ENCODE measurements at places on chromosomes 16 and 17. TPM values are rescaled to one million over a fixed set of nuclear protein-coding genes. Genes with fewer than 3 reads are reported as not detected.

DNA sequence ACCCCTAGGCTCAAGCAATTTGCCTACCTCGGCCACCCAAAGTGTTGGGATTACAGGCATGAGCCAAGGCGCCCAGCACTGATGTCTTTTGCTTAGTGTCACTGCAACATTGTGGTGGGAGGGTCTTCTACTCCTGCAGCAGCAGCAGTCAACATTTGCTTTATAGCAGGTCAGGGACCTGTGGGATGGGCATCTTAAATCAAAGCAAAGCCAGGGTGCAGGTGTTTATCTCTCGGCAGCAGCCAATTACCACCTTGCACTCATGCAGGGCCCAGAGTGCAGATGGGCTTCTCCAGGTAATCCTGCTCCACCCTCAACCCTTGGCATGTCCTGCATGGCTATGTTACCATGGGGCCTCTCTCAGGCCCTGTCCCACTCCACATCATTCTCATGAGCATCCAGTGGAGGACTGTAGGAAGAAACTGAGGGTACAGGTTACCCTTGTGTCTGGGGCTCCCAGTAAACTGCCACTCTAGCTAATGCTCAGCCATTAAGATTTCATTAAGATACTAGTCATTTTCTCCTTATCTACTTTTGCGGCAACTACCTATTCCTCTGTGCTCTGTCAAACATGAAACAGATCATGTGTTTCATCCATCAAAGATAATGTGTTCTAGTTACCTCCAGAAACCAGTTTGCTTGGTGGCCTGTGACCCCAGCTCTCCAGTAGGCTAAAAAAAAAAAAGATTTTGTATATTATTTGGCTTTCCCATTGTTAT lies 16.8 kb downstream of the ADGRG5 start:
- no peak overlapping the region for H3K4me3 ChIP-seq
- H3K4me1 ChIP-seq, result no peaks in the 10 kb centered on the region
- H3K27ac ChIP-seq, result no peak overlapping the region
- H3K27me3 ChIP-seq, result 0 out of 2 replicates have a peak, but pooled peaks cover 3% of the 10 kb centered on the region

The KRTAP4-16 gene
- not detected for total RNA-seq

DNA sequence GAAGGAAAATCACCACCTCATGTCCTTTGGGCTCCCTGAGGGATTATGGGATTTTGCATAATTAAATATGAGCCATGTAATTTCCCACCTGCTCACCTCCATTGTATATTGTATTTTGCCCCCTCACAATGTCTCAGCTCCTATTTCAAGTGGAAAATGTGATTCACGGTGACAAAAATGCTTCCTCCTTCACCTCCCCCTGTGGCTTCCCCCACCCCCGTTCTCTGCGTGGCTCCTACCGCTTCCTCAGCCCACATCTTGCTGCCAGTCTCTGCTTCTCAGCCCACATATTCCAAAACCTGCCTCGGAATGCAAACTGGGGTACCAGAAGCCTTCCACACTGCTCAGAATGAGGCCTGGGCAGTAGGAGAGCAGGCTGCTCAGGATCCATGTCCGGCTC lies 394.5 kb upstream of the C16orf82 start:
- no peak overlapping the region for H3K4me3 ChIP-seq
- no peaks in the 10 kb centered on the region for H3K36me3 ChIP-seq

The ZNF652 gene
- 54.5 TPM for total RNA-seq

DNA sequence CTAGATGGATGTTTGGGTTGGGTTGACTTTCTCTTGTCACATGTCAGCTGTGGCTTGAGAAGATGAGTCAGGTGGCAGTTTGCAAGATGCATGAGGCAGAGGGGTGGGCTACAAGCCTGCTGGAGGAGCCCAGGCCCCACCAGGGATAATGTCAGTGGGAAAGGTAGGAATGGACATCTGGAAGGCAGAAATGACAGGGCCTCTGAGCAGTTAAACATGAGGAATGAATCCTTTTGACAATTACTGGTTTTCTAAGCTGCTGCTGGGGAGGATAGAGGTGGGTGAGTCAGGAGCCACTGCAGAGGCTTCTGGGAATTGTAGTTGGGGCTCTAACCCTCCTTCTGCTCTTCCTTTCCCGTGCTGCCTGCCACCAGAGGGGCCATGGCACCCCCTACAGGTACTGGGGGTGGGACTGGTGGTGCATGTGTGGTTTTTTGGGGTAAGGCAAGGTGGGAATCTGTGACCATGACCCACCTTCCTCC lies 15.7 kb downstream of the SLC52A1 start:
- H3K36me3 ChIP-seq, result peaks cover 17% of the 10 kb centered on the region
- H3K4me1 ChIP-seq, result no peaks in the 10 kb centered on the region

DNA sequence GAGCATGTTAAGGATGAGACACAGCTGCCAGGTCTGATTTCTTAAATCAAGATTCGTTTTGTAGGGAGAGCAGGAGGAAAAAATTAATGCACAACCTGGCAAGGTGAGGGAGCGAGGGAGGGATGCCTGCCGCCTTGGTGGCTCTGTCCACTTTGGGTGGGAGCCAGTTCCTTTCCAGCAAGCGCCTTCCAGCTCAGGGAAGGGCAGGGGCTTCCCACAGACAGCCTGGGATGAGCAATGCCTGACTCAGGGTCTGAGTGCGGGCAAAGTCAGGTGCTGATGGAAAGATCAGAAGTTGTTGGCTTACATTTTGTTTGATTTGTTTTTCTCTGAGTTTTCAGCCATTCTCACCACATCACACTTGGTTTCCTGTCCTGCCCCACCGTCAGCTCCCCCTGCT lies 220.7 kb downstream of the ENGASE start:
- no peaks in the 10 kb centered on the region for H3K36me3 ChIP-seq
- no peak for DNase-seq
- no peaks in the 10 kb centered on the region for H3K4me1 ChIP-seq
- peaks cover 7% of the 10 kb centered on the region for H3K27me3 ChIP-seq
- H3K4me3 ChIP-seq, result no peak overlapping the region

GRCh38 chr17:78538033-78538776 lies 39.0 kb downstream of the DNAH17 start:
- DNase-seq, result no peak
- H3K4me1 ChIP-seq, result no peaks in the 10 kb centered on the region
- H3K27me3 ChIP-seq, result no peaks in the 10 kb centered on the region
- H3K27ac ChIP-seq, result no peak overlapping the region

The DHRS7C gene
- total RNA-seq, result not detected

DNA sequence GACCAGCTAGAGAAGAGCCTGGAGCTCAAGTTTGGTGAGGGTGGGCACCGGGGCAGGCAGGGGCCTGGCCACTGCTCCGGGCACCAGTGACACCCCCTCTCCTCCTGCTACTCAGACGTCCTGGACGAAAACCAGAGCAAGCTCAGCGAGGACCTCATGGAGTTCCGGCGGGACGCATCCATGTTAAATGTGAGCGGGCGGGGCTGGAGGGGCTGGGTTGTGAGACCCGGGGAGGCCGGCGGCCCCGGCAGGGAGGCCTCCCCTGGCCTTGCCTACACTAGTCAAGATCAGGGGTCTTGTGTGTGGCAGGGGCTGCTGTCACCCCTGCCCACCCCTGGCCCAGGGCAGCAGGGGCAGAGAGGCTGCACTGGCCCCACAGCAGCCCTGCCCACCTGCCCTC lies 17.8 kb downstream of the TRAF7 start:
- H3K4me1 ChIP-seq, result no peaks in the 10 kb centered on the region
- no peaks in the 10 kb centered on the region for H3K36me3 ChIP-seq
- no peak for DNase-seq
- H3K27ac ChIP-seq, result no peak overlapping the region

DNA sequence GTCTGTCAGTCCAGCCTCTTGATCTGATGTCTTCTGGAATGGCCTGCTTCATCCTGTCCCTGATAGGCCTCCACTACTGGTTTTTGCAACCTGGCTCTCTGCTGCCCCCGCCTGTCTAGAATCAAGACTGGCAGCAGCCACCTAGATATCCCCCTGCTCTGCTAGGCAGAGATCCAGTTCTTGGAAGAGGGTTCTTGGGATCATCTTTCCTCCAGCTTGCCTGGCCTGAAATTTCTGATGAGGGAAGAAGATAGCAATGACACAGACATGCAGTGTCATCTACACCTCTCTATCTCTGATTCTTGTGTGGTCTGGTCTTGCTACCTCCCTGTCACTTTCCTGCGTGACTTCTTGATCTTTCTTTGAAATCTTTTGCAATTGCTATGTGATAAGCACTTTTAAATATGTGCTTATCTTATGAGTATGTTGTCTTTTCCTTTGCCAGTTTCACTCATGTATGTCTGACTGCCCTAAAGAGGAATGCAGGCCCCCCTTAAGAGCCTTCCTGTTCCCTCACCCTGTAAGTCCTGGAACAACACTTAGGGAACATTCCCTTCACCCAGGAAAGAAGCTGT lies 20.3 kb upstream of the NFATC3 start:
- peak; percentile 82 for DNase-seq
- no peaks in the 10 kb centered on the region for H3K4me1 ChIP-seq

The PIGL gene
- 70.1 TPM for total RNA-seq

GRCh38 chr16:89791278-89791995 lies 25.0 kb downstream of the FANCA start:
- H3K4me1 ChIP-seq, result no peaks in the 10 kb centered on the region
- DNase-seq, result no peak
- H3K27me3 ChIP-seq, result no peaks in the 10 kb centered on the region
- no peak overlapping the region for H3K4me3 ChIP-seq

- H3K4me3 ChIP-seq, result no peak overlapping the region
- H3K27me3 ChIP-seq, result no peaks in the 10 kb centered on the region
- peaks cover 17% of the 10 kb centered on the region for H3K4me1 ChIP-seq
Observed at GRCh38 chr16:48317026-48317425, 68.2 kb downstream of the SIAH1 start.

GRCh38 chr17:7704601-7705268 lies at the start of gene EFNB3:
Gene EFNB3 (plus strand): TSS chr17:7705202. CDS start chr17:7705599, 397 bp downstream.
- H3K27ac ChIP-seq, result no peak within 1 kb of the TSS
- DNase-seq, result peak; percentile 91
- H3K36me3 ChIP-seq, result no peaks in the 10 kb centered on the region
- H3K27me3 ChIP-seq, result peaks cover 11% of the 10 kb centered on the region
- H3K4me1 ChIP-seq, result peaks cover 22% of the 10 kb centered on the region
- H3K4me3 ChIP-seq, result peak within 1 kb of the TSS; percentile 89

GRCh38 chr17:10211666-10212065 lies 13.3 kb upstream of the GAS7 start:
- DNase-seq, result peak; percentile 20
- H3K27me3 ChIP-seq, result no peaks in the 10 kb centered on the region
- no peaks in the 10 kb centered on the region for H3K36me3 ChIP-seq
- H3K4me1 ChIP-seq, result peaks cover 26% of the 10 kb centered on the region
- H3K27ac ChIP-seq, result no peak overlapping the region

DNA sequence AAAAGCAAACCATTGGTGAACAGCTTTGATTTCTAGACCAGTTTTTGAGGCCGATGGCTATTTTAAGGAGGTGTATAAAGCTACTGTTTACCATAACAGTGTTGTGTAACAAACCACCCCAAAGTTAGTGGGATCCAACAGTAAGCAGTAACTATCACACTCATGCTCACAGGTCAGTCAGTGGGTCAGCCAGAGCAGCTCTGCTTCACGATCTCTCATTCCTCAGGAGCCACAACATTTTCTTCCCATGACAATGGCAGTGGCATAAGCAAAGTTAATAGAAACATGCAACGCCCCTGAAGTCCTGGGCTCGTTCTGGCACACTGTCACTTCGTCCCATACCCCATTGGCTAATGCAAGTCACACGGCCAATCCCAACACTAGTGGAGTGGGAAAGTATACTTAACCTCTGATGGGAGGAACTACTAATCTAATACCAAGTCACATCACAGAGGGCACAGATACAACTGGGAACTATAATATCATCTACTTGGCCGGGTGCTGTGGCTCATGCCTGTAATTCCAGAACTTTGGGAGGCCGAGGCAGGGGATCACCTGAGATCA lies 28.0 kb upstream of the B4GALNT2 start:
- H3K27ac ChIP-seq, result no peak overlapping the region
- no peak overlapping the region for H3K4me3 ChIP-seq
- no peaks in the 10 kb centered on the region for H3K27me3 ChIP-seq
- no peak for DNase-seq

- H3K27ac ChIP-seq, result no peak overlapping the region
- no peak overlapping the region for H3K4me3 ChIP-seq
- no peak for DNase-seq
- H3K4me1 ChIP-seq, result no peaks in the 10 kb centered on the region
- H3K36me3 ChIP-seq, result no peaks in the 10 kb centered on the region
Observed at GRCh38 chr17:14442798-14443528, 142.1 kb downstream of the HS3ST3B1 start.

The SOST gene
- not detected for total RNA-seq

The C17orf50 gene
- total RNA-seq, result not detected

GRCh38 chr17:36722121-36722902 lies 120.9 kb downstream of the MRM1 start:
- peaks cover 22% of the 10 kb centered on the region for H3K4me1 ChIP-seq
- peak overlapping the region; percentile 61 for H3K4me3 ChIP-seq
- H3K27me3 ChIP-seq, result no peaks in the 10 kb centered on the region
- no peaks in the 10 kb centered on the region for H3K36me3 ChIP-seq

The AIPL1 gene
- 0.17 TPM for total RNA-seq

DNA sequence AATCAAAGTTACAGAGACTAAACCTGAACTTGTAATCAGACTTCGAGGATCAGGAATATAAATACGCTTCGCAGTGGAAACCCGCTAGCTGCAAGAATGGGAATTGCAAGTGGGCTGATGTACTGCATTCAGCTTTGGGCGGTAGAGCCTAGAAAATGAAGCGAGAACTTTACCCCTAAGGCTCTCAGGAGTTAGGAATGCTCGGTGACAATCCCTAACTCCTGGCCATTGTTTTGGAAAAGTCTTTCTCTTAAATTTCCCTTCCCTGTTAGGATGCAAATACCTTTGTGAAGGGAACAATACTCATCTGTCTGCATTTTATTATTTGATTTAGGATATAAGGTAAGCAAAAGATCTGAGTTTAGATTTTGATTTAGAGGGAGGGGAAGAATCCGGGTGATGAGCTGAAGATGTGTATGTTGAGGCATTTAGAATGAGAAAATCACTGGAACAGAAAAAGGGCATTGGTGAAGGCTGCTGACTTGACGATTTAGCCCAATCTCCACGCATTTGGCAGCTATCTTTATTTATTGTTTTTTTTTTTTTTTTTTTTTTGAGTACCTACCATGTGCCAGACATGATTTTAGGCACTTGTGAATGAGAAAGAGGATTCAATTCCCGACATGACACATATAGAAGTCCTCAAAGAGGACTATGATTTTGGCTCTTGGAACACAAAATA lies 2.2 kb upstream of the TOX3 start:
- H3K27me3 ChIP-seq, result peaks cover 65% of the 10 kb centered on the region
- H3K27ac ChIP-seq, result no peak overlapping the region
- peak; percentile 90 for DNase-seq
- peak overlapping the region; percentile 71 for H3K4me3 ChIP-seq
- no peaks in the 10 kb centered on the region for H3K36me3 ChIP-seq
- peaks cover 45% of the 10 kb centered on the region for H3K4me1 ChIP-seq

DNA sequence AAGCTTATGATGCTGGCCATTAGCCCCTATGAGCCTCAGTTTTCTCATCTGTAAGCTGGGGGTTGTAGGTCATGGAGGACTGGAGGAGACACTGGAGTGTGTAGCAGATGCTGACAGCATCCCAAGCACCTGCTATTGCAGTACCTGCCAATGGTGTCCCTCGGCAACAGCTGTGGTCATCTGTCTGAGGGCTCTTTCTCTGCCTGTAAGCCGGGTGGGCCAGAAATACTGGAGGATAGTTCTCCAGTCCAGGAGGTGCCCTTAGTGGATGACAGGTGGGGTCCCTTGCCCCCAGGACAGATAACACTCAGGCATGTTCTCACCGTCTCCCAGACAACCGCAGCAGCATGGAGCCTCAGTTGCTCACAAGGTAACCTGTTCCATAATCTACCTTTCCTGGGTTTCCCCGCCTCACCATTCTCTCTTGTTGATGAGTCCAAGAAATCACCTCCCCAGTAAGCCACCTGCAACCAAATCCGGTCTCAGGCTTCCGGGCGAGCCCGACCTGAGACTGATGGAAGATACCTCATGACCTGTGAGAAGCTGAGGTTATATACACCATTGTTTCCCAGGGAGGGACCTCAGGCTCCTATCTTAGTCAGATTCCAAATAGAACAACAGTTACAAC lies 23.8 kb downstream of the NLRP1 start:
- DNase-seq, result no peak
- H3K4me3 ChIP-seq, result no peak overlapping the region
- no peaks in the 10 kb centered on the region for H3K27me3 ChIP-seq
- no peaks in the 10 kb centered on the region for H3K4me1 ChIP-seq
